Substantia nigra (tissue), 51 donors: ENCODE measurements at places on chromosomes 2 and 18.

DNA sequence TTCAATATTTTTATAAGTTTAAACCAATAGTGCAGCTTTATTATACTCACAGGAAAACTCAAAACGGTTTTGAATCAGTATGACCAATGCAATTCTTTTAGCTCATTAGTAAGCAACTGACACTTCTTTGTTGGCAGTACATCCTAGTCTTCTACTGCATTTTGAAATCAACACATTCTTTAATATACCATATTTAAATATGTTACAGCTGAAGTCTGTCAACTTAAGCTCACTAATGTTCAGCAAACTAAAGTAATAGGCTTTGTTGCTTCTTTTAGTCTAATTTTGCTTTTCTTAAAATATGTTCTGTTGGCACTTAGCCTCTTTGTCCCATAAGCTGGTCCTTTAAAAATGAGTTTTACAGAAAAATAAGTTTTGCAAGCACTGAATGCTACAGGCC, 55.4 kb upstream of the CCBE1 start:
- DNase-seq = no peak

DNA sequence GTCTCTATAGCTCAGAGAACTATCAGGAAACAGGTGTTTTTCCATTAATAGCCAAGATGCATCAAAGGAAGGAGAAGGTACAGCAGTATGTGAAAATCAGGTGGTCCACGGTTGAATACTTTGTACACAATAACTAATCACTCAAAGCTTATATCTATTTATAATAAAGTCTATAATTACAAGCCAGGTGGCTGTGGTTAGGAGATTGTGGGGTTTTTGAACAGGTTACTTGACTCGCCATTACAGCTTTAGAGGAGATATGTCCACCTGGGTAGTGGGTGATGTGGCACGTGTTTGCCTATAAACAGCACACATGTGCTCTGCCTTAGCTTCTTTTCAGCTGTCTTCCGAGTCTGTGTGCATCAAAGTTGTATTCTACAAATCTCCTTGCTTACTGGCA, 892.2 kb upstream of the ZEB2 start:
- no peak for DNase-seq

DNA sequence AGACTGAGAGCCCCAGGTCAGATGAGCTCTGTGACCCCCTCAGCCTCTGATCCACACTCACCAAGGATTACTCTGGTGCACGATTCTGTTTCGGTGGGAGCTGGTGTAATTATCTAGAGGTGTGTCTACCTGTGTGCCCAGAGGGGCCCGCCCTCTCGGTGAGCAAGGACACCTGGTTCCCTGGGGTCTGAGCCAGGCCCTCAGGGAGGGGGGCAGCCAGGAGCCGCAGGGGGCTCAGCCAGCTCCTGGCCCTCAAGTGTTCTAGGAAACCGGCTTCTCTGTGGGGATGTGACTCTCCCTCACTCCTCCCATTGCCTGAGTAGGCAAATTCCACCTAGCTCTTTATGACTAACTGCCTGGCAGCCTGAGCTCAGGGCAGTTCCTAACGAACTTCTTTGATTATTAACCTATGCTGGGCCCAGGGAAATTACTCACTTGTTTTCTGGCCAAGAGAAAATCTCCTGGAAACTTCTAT, 17.4 kb downstream of the AGAP1 start:
- DNase-seq = no peak

- DNase-seq = no peak
Measured at GRCh38 chr2:211455216-211455841, 898.9 kb downstream of the CPS1 start.

GRCh38 chr2:10873171-10873570, 38.6 kb upstream of the KCNF1 start:
- no peak for DNase-seq

DNA sequence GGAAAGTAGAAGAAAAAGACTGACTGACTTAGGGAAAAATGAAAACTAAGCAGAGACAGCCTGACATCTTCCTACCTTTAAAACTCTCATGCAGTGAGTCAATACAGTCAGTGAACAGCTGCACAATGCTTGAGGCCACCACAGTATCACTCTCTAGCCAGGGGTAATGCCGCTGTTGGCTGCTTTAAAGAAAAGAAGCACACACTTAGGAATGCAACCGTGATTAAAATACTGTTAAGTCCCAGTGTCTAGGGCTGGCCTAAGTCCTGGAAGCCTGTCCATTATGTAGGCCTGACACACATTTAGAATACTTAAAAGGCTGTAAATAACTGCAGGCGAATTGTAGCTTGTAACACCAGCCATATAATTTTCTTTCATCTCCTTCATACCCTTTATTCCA, 50.7 kb downstream of the SIGLEC15 start:
- no peak for DNase-seq

GRCh38 chr2:32756074-32756727, 128.4 kb downstream of the TTC27 start:
- DNase-seq = no peak

- no peak for DNase-seq
Measured at GRCh38 chr2:16475986-16476567, 189.6 kb downstream of the CYRIA start.

DNA sequence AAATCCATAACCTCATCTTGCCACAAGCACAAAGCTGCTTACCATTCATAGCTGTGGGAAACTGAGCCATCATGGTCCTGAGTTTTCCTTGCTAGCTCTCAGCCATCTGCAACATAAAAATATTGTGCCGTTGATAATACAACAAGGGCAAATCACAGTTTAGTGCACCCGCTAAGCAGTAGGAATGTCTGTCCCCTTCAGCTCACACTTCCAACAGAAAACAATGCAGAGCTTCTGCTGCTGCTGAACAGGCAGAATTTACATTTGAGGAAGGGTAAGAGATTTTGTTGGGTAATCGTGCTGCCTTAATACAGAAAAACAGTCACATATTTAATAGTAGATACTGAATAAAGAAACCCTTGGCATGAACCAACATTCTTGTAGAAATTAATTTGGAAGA, 32.3 kb downstream of the ITSN2 start:
- no peak for DNase-seq

DNA sequence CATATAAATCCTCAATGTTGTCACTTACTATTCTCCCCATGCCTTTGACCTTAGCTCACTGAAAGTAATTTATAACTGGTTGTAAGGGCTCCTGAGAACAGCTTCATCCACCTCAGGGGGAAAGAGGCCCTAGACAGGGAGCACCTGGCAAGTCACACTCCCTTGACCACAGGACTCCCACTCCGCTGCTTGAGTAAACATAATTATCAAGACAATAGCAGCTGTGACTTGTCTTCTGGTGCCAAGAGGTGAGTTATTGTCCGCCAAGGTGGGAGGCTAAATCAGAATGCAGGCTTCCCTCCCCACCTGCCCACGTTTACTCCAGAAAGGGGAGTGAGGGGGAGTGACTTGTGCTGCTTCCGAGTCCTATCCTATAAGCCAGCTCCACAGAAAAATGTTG, 230.6 kb upstream of the LRATD1 start:
- no peak for DNase-seq

DNA sequence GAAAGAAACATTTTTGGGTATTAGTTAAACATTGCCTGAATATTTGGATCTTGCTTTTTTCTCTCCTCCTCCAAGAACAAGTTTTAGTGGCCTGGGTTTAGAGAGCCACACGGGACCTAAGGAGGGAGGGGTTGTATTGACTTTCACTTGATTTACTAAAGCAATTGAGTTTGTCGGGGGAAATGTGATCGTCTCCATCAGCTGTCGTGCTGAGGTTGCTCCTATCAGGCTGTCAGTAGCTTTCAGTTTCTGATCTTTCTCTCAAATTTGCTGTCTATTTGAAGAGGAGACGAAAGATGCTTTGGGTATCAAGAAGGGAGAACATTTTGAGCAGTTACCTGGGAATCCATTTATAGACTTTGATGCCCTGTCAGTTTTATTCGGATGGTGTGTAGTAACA, 106.0 kb downstream of the SETBP1 start:
- DNase-seq = no peak
